ENCODE measurements at places on chromosomes 6 and 20.

GRCh38 chr20:63422653-63423052 lies 49.8 kb downstream of the KCNQ2 start:
- no peak for DNase-seq

DNA sequence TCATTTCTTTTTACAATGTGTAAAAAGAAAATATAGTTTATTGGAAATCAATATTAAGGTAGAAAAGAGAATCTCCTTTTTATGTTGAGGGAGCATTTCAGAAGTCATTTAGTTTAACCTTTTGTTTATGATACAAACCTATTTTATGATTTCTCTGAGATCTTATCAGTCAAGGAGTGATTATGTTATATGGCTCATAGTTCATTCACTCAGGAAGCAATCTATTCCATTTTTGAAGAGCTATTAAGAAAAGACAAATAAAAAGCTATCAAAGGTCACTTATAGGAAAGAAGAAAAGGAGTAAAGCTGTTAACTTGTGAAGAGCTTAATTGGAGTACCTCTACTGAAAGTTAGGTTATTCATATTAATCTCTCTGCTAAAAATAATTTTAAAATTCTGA lies 526.6 kb upstream of the JAG1 start:
- no peak for DNase-seq

GRCh38 chr6:6987749-6988148 lies 120.0 kb upstream of the RREB1 start:
- DNase-seq, result no peak

DNA sequence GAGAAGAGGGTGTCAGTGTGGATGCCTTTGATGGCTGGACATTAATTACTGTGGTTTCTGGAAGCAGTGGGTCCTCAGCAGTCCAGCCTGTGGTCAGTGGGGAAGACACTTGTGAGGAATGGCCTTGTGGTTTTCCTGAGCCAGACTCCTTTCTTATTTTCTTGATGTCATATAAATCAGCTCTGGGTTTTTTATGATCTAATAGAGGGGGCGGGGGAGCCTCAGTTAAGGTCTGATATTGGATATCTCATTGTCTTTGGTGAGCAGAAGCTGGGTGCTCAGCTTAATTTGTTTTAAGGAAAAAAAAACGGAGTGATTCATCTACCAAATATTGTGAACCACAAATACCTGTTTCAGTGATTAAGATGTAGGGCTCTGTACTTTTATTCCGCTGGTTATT lies 62.1 kb downstream of the OTOR start:
- DNase-seq, result no peak

- DNase-seq, result no peak
Observed at GRCh38 chr6:1591926-1592325, 17.8 kb upstream of the FOXC1 start.

DNA sequence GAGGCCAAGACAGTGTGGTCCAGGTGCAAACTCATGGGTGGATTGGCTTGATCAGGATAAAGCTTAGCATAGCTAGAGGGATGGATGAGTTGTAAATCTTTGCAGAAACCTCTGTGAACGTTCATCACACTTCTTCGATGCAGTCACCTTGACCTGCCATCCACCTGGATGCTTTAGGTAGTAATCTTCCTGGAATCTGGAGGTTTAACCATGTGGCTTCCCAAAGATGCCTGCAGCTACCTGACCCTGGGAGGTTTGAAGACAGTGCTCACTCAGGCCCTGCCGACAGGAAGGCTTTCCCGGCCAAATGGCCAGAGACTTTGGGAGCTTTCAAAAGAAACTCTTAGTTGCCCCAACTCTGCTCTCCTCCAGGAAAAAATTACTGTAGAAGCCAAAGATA lies 55.4 kb upstream of the ERVFRD-1 start:
- DNase-seq, result no peak

GRCh38 chr20:3661814-3662665 lies 1.2 kb downstream of the GFRA4 start:
- no peak for DNase-seq

DNA sequence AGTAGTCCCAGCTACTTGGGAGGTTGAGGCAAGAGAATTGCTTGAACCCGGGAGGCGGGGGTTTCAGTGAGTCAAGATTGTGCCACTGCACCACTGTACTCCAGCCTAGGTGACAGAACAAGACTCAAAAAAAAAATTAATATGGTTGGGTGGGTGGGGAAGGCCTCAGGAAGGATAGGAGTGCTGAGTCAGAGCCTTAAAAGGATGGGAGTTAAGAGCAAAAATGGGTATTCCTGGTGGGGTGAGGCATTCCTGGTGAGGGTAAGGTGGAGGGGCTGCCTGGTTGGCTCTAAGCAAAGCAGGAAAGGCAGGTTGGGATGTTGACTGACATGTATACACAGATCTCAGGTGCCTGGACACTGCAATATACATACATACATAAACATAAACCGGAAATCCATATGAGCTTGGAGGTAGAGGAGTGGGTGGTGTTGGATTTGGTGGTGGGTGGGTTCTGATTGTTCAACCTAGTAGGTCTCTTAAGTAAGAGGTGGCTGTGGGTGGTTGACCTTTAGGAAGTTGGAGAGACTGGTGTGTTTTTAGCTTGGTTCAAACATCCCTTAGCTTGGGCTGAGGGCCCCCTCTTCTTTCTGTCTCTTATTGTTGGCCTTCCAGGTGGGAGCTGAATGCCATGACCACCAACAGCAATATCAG lies 1.2 kb upstream of the RRP36 start:
- DNase-seq, result no peak

DNA sequence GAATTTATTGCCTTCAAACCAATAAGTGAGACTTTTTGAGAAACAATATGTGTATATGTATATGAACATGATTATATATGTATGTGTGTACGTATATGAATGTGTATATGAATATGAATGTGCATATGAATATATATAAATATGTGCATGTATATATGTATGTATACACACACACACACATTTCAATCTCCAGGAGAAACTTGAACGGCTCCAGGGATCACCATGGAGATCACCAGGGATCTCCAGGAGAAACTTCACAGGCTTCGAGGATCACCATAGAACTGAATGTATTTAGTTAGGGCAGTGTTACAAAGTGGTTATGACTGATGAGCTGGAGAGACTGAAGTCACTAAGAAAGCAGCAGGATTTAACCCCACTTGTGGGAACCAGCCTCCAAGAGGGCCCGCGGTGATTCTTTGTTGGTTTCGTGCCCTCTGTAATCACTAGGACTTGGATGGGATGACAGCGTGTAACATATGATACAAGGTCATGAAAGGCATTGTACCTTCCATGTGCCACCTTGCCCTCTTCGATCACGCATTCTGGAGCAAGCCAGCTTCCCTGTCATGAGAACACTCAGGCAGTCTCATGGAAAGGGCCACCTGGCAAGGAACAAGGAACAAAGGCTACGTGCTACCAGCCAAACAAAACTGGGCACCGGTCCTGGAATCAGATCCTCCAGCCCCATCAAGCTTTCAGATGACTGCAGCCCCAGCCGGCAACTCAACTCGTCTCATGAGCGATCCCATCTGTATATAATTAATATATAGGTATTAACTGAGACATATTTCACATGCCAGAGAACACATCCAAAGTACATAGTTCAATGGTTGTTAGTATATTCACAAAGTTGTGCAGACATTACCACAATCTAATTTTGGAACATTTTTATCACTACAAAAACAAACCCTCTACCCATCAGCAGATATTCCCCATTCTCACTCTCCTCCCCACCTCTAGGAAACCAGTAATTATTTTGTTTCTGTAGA lies 8.6 kb downstream of the FAM50B start:
- DNase-seq, result no peak

GRCh38 chr6:37636801-37637561 lies 60.7 kb downstream of the MDGA1 start:
- no peak for DNase-seq

GRCh38 chr20:50415021-50415515 lies 95.1 kb upstream of the PTPN1 start:
- no peak for DNase-seq

DNA sequence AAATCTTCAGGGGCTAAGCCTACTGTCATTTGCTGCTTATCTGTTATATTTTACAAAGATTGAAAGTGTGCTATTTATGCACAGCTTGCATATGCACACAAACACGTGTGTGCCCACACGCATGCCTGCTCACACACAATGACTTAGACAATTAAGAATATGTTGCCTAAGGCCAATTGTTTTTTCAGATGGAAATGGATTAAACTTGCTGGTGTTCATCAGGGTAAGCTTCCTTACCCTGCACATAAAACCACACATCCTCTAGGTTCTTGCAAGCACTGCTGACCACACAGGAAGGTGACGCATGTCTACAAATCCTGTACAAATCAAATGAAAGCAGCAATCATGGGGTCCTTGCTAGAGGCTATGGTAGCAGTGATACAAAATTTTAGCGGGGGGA lies 58.4 kb downstream of the GJA10 start:
- DNase-seq, result peak; percentile 54

DNA sequence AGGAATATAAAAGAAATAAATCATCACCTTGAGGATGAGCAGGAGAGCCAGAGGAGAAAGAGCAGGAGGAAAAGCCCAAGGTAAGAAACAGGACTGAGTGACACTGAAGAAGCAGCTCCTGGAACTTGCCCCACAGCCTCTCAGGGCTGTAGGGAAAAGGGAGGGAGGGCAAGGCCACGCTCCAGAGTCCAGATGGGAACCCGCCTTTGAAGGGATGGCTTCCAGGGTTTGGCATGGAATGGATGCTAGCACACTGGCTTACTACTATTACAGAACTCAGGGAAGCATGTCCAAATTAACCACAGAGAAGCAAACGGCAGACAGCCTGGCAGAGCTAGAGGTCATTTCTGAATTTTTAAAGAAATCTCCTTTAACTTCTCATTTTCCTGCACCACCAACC lies 26.8 kb downstream of the RALGAPA2 start:
- no peak for DNase-seq

- no peak for DNase-seq
Observed at GRCh38 chr6:71171497-71172070, 117.0 kb upstream of the OGFRL1 start.

- DNase-seq, result no peak
Observed at GRCh38 chr6:15481390-15482291, 181.2 kb downstream of the DTNBP1 start.

- DNase-seq, result no peak
Observed at GRCh38 chr6:43452896-43453295, 2.5 kb downstream of the DLK2 start.

DNA sequence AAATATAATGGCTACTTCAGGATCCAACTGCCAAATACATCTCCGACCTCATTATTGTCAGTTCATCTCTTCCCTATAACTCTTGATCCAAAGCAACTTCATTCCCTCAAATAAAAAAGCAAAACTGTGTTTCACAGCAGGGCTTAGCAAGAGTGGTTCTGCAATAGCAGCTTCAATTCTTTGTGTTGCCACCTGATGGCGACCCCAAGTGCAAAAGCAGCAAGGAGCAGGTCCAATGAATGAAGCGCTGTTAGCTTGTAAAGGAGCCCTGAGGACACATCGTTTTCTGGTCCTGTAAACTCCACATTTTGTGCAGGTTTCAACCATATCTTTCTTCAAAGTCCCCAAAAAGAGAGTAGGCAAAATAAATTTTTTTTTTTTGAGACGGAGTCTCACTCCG lies 19.6 kb downstream of the RTN4IP1 start:
- DNase-seq, result no peak

- DNase-seq, result no peak
Observed at GRCh38 chr6:83883240-83883639, 23.8 kb downstream of the CYB5R4 start.

- no peak for DNase-seq
Observed at GRCh38 chr6:43790031-43790430, 20.0 kb downstream of the VEGFA start.

- DNase-seq, result no peak
Observed at GRCh38 chr6:1400126-1400850, 10.9 kb downstream of the FOXF2 start.

DNA sequence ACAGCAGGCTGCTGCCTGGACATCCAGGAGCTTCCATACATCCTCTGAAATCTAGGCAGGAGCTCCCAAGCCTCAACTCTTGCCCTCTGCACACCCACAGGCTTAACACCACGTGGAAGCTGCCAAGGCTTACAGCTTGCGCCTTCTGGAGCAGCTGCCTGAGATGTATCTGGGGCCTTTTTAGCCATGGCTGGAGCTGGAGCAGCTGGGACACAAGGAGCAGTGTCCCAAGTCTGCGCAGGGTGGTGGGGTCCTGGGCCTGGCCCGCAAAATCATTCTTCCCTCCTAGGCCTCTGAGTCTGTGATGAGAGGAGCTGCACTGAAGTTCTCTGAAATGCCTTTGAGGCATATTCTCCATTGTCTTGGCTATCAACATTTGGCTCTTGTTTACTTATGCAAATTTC lies 255.0 kb downstream of the DLL1 start:
- DNase-seq, result no peak

GRCh38 chr6:72653026-72653425 lies 31.2 kb downstream of the KCNQ5 start:
- DNase-seq, result no peak

DNA sequence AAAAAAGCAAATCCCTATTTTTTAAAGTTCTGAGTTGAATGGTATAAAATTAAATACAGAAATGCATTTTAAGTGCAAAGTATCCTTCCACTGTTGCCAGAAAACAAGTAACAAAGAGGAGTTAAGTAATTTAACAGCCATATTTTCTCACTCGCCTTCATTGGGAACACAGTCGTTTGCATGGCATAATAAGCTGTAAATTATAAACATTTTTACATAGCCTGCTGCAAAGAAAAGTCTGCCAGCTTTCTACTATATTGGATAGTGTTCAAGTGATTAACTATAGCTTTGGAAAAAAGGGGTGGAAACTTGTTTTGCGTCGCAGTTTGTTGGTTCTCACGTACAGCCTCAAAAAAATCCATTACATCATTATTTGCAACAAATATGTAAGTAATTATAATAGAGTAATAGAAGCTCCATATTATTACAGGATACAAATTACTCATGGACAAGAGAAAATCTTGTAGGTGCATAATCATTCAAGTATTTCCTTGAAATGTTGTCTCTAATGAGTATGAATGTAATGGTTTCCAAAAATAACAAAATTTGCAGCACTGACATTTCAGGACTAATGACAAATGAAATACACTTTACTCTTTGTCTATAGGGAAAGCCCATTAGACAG lies 139.3 kb downstream of the PDSS2 start:
- no peak for DNase-seq

GRCh38 chr6:52839124-52840055 lies 1.2 kb downstream of the GSTA5 start:
- peak; percentile 44 for DNase-seq

- no peak for DNase-seq
Observed at GRCh38 chr20:60101201-60101890, 143.1 kb downstream of the CDH26 start.
